ENCODE measurements at places on chromosomes 5 and 9.

- DNase-seq = no peak
Measured at GRCh38 chr9:134049772-134050588, 17.8 kb downstream of the BRD3 start.

GRCh38 chr5:14167211-14167845 lies 24.2 kb downstream of the TRIO start:
- DNase-seq = no peak

- no peak for DNase-seq
Measured at GRCh38 chr9:33157960-33158842, 8.9 kb downstream of the B4GALT1 start.

GRCh38 chr9:93093127-93093876 lies 2.7 kb upstream of the CARD19 start:
- DNase-seq = peak; percentile 49

GRCh38 chr9:125997196-125997823 lies 250.1 kb downstream of the PBX3 start:
- no peak for DNase-seq

DNA sequence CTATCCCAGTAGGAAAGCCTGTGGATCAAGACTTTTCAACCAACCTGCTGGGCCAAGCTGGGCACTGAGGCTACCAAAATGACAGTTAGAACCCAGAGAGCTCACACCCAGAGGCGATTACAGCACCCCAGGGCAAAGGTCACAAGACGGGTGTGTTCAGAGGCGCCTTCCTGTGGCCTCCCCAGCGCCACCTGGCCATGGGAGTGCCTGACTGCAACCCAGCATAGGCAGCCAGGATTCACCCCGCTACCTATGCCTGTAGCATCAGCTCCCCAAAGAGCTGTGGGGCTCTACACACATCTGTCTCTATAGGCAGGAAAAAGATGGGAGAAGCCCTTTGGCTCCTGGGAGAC lies 33.5 kb downstream of the PDGFRB start:
- DNase-seq = peak; percentile 84

DNA sequence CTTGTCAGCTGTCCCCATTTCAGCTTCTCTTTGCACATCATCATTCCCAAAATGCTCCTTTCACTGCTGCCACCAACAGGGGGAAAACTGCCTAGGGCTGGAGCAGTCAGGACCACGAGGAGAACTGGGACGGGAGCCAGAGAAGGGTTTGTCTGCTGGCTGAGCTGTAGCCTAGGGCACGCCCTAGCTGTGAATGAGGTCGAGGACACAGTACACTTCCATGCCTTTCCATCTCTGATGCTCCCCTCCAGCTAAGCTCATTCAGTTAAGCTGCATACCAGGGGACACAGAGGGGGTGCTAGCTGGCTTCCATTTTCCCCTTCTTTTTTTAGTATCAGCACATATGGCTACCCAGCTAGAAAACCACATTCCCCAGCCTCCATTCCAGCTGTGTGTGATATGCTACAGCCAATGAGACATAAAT lies 64.7 kb downstream of the STK10 start:
- DNase-seq = no peak

DNA sequence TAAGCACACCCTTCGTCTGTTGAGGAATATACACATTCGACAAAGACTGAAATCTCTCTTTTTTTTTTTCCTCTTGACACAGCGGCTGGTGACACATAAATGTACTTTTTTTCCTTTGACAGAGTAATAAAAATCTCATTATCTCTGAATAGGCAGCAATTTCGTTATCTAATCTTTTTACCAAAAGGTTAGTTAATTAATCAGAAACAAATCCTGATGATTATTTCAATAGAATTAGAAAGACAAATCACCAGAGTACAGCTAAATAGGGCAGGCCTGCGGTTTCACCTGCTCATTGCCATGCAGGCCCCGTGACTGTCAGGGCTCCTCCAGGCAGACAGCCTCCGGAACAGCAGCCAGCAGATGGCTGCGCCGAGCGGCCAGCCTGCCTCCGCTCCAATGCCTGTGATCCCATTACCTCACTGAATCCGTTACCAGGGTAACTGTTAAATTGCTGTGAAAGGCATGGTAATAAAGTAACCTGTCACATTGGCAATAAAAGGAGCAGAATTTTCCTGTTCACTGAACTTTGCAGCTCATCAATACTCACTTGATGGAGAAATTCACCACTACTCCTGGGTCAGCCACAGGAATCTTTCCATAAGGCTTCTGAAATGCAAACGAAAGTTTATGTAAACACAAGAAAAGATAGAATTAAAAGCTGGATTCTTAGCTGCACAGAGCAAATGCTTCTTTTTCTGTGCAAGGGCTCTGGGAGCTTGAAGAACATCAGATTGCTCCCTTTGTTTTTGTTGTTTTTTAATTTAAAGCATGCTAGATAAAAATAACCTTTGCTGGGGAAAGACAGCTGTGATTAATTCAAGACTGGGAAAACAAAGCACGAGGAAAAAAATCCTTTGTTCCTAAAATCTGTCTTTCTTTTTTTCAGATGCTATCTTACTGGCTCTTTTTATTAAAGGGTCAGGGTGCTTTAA lies 666.4 kb upstream of the ZNF608 start:
- peak; percentile 38 for DNase-seq

DNA sequence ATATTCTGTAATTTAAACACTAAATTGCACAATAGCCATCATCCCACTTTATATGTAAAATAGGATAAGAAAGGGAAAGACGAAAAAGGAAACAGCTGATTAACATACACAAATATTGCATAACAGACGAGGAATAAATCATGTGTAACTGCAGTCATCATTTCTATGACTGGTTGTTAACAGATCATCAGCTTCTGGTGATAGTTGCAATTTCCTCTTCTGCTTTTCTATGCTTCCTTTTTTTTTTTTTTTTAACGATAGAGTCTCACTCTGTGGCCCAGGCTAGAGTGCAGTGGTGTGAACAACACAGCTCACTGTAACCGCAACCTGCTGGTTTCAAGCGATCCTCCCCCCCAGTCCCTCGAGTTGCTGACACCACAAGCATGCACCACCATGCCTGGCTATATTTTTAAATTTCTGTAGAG lies 22.5 kb upstream of the JAKMIP2 start:
- DNase-seq = no peak

DNA sequence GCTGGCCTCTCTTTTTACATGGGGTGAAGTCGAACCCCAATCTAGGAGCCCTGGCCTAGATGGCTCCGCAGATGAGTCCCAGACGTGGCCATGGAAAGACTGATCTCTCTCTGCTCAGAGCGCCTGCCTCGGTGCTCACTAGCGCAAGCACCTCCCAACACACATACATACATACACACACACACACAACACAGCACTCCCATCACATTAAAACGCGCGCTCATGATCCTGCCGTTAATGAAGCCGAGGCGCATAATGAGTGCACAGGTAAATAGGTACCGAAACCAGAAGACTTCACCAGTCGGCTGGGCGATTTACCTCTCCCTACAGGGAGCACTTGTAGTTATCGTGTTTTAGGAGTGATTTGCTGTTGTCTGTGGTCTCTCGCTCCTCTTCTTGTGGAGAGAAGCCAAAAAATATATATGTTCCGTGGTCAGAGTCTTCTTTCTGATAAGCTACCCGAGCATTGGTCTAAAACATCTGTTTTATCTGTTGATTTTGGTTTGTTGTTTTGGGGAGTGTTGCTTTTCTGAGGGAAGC lies 207.7 kb downstream of the MEF2C start:
- no peak for DNase-seq

DNA sequence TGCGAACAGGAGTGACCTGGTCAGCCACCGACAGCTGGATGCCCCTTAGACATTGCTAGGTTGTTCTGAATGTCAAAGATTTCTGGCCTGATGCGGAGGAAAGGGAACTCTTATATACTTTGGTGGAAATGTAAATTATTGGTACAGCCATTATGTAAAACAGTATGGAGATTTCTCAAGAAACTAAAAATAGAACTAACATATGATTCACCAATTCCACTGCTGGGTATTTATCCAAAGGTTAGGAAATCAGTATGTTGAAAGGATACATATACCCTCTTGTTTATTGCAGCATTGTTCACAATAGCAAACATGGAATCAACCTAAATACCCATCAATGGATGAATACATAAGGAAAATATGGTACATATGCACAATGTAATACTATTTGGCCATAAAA lies 31.8 kb downstream of the DMRT3 start:
- no peak for DNase-seq

DNA sequence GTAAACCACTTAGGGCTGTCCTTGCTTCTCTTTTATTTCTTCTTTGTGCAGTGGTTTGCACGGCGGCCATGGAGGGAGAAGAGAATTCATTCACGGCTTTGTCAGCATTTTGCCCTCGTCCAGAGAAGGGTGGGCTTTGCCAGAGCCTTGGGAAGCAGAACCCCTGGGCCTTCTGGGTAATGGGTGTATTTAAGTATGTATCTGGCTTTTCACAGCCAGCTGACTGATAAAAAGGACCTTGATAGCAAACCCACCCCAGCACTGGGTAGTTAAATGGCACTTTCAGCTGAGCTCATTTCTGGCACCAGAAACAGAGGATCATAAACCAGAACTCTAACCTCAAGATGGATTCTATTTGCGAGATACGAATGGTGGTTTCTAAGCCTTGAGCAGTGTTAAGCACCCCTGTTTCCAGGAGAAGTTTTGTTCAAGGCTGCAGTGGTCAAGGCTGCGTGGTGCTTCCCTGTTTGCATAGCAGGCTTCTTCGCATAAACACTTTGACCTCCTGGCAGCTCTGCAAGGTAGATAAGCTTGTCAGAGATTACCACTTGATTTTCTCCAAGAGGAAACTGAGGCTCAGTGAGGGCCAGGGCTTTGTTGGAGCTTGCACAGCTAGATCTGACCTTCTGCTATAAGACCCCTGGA lies 441.6 kb upstream of the KLF4 start:
- no peak for DNase-seq

DNA sequence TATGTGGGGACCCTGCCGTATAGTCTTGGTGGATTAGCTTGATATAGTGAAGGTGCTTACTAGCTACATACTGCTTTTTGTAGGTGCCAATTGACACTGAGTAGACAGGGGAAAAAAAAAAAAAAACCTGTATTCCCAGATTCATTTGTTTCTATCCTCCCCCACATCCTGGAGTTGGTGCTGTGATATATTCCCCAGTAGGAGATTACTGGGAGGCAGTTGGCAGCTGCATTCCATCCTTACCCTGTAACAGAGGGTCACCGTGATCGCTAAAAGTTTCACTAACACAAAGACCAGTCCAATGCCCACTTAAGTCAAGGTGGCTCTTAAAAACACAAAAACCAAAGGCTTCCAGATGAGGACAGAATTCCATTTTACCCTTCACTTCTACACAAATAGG lies 27.4 kb upstream of the TOMM5 start:
- no peak for DNase-seq

GRCh38 chr5:95779611-95780010 lies 42.9 kb downstream of the GLRX start:
- DNase-seq = no peak

GRCh38 chr5:113182658-113183344 lies 206.2 kb downstream of the DCP2 start:
- DNase-seq = no peak

DNA sequence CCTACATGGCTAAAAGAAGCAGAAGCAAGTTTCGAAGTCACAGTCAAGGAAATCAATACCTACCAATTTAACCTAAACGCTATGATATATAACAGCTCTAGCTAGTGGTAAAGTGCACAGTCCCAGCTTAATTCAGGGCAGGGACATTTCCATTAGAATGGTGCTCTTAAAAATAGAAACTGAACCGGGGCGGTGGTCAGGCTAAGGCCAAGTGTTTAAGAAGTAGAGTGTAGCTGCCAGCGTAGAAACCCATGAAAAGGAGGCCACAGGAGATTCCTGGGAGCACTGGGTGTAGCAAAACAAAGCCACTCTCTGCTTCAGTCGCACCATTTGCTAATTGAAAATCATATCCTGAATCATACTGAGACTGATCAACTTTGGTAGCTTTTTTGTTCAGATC lies 28.8 kb downstream of the PPIC start:
- no peak for DNase-seq

- no peak for DNase-seq
Measured at GRCh38 chr5:174275959-174276358, 230.5 kb downstream of the NSG2 start.

- no peak for DNase-seq
Measured at GRCh38 chr5:180423598-180423997, 70.5 kb upstream of the GFPT2 start.

GRCh38 chr9:132461281-132461896 lies 51.4 kb downstream of the CFAP77 start:
- DNase-seq = no peak

DNA sequence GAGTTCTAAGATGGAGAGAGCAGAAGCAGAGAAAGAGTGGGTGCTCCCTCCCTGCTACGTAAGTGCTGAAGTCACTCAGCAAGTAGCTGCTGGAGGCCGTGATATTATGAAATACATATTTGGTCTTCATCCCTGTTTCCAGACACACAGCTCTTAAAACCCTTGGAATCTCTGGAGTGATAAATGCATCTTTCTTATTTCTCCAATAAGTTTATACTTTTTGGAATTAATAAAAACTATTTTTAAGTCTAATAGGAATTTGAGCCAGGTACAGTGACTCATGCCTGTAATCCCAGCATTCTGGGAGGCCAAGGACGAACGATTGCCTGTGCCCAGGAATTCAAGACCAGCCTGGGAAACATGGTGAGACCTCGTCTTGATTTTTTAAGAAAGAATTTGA lies 60.6 kb downstream of the AUH start:
- no peak for DNase-seq
